ENCODE measurements at places on chromosomes 1 and 21. TPM values are rescaled to one million over a fixed set of nuclear protein-coding genes. Genes with fewer than 3 reads are reported as not detected.

GRCh38 chr1:160419838-160420169 lies 19.4 kb downstream of the VANGL2 start:
- DNase-seq = no peak

GRCh38 chr21:27314131-27314530 lies 347.2 kb upstream of the ADAMTS5 start:
- no peak for DNase-seq

- no peak for DNase-seq
Measured at GRCh38 chr1:67815303-67816094, 17.8 kb downstream of the GNG12 start.

GRCh38 chr21:44626262-44626661 lies 631 bp upstream of the KRTAP10-9 start:
- peak; percentile 65 for DNase-seq

- no peak for DNase-seq
Measured at GRCh38 chr1:15950763-15951295, 25.1 kb downstream of the ZBTB17 start.

DNA sequence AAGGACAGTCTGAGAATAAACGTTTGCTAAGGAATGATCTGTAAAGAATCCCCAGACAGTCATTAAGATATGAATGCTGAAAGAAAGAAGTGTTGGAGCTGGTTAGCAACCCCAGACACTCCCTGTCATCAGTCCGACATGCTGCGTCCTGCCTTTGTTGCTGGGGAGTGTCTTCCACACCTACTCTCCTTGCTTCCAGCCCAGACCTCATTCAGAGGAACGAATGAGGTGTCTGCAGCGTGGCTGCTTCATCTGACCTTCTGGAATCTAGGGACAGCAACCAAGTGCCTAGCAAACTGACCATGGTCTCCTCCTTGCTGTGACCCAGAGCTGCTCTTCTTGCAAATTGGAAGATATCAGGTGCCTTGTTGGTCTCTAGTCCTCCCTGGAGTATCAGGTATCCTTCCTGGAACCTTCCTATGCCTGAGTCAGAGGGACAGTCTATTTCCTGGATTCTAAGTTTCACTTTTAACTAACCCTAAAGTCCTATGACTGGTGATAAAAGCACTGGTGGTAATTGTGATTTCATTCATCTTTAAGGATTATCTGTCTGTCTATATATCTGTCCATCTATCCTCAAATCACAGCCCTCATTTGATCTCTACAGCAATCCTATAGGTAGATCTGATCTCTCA lies 45.3 kb downstream of the NFASC start:
- no peak for DNase-seq

GRCh38 chr21:18493422-18493821 lies 89.8 kb upstream of the TMPRSS15 start:
- DNase-seq = no peak

DNA sequence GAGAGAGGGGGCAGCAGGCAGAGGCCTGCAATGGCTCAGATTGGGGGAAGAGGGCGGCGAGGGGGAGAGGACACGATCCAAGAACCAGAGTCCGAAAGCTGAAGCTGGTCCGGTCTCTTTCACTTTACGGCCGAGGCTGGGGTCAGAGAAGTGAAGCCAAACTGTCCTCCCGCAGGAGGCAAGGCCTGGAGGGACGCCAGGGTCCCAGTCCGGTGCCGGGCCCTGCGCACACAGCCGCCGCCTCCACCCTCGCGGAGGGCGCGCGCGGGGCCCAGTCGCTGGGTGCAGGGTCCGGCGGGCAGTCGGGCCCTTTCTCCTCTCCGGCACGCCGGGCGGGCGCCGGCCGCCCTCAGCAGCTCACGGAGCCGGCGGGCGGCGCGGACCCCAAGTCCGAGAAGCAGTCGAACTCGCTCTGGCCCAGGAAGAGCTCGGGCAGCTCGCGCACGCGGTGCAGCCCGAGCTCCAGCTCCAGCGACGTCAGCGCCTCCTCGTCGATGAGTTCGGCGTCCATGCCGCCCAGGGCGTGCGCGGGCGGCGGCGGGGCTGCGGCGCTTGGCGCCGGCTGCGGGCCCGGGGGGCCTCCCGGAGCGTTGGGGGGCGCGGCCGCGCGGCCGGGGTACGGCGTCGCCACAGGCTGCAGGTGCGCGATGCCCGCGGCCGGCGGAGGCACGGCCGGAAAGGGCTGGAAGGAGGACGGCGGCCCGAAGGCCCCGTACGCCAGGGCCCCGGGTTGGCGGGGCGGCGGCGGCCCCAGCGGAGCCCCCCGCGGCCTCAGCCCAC lies 749 bp downstream of the CITED4 start:
- peak; percentile 69 for DNase-seq

- no peak for DNase-seq
Measured at GRCh38 chr1:187010571-187011309, 182.0 kb downstream of the PLA2G4A start.

- DNase-seq = no peak
Measured at GRCh38 chr1:21706151-21706835, 37.1 kb upstream of the RAP1GAP start.

GRCh38 chr21:45574691-45575090 lies 32.5 kb upstream of the SLC19A1 start:
- DNase-seq = no peak

DNA sequence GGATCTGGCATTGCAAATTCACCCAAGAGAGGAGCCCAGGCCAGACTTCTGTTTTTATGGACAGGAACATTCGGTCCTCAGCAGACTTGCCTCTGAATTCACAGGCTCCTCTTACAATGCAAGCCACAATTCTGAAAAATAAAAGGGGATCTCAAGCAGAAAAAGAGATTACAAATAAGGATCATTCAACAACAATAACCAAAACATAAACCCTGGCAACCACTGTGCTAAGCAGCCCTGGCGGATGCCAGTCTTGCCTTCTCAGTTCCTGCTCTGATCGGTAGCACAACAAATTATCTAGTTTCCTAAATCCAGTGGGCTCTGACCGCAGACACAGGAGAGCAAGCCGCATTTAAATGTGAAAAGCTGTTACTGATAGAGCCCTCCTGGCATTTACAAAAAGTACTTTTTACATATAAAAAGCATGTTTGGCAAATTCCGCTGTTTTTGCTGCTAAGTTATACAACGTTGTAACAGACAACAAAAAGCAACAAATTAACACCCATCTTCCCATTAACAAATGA lies 123.4 kb upstream of the FOXD3 start:
- no peak for DNase-seq

DNA sequence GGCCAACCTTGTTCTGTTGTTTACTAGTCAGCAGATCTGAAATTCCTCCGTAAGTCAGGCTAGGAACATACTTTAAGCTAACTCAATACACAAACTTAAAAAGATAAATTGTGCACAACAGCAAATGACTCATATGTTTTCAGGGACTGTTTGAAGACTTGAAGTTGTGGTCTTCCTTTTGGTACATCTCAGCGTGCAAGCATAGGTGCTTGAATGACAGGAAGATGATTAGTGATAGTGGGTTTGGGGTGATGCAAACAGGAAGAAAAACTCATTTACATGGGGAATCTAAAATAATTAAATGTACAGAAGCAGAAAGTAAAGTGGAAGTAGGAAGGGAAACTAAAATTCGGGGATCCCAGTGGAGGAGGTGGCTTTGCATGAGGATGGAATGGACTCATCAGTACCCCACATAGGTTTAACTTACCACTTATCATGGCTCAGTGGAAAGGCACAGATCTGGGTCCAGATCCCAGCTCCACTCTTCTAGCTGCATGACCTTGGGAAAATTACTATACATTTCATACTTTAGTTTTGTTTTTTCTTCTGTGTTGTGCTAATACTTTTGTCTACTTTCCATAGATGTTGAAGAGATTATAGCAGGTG lies 122.3 kb downstream of the XCL2 start:
- no peak for DNase-seq

- DNase-seq = no peak
Measured at GRCh38 chr1:7403265-7404045, 367.6 kb upstream of the VAMP3 start.

DNA sequence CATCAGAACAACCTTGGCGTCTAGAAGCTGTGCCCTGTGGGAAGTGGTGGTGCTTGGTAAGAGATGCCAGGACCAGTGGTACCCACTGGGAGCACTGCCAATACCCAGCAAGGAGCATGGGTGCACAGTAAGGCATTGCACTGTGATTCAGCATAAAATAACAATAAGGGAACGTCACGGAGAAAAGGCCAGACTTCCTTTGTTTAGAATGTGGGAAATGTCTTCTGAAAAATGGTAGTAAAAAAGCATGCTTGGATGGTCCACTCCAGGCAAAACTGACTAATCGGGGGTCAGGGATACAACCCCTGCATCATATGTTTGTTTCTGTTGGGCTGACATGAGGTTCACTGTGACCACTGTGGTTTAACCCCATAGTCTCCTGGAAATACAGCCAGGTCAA lies 14.7 kb downstream of the METTL18 start:
- DNase-seq = no peak

GRCh38 chr1:78622548-78622947 lies 2.3 kb downstream of the IFI44L start:
- no peak for DNase-seq

- no peak for DNase-seq
Measured at GRCh38 chr1:32028746-32029145, 15.1 kb downstream of the KHDRBS1 start.

Gene SERINC2
- 0.25 TPM for total RNA-seq

Gene PRAMEF15
- total RNA-seq = not detected

Gene REN
- total RNA-seq = not detected

Gene L1TD1
- total RNA-seq = not detected

Gene PIGR
- total RNA-seq = not detected

Gene CSF3R
- total RNA-seq = 5.7 TPM

Gene TSPAN2
- 17.1 TPM for total RNA-seq

Gene SLC35D1
- 12.9 TPM for total RNA-seq

Gene BSND
- not detected for total RNA-seq

Gene TTC24
- total RNA-seq = 4.1 TPM

Gene CDCA8
- total RNA-seq = 2.2 TPM

Gene PPP1R8
- total RNA-seq = 25.6 TPM

Gene SYF2
- total RNA-seq = 75.3 TPM

All from natural killer cell (primary cell).